ENCODE measurements at places on chromosomes 11 and 22.

GRCh38 chr11:92828556-92828955, 140.9 kb upstream of the MTNR1B start:
- no peak for DNase-seq

- no peak for DNase-seq
Observed at GRCh38 chr22:46668116-46668515, 47.9 kb downstream of the GRAMD4 start.

DNA sequence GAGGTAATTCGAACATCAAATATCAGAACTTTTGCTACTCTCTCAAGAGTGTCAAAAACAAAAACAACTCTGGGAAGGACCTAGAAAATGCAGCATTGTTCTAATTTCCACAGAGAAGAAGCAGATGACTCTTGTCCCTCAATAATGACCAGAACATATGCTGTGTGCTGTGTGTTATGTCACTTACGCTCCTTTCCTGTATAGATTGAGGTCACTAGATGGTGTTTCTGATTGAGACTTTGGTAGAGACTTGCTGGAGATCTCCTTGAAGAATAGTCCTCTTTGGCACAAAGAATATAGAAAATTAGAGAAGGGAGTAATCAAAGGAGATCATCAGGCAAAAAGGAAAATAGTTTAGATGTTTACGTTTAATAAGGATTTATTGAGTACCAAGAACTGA, 2.3 kb upstream of the SIK3 start:
- no peak for DNase-seq

GRCh38 chr22:39360242-39360641, 10.5 kb downstream of the SYNGR1 start:
- no peak for DNase-seq

- no peak for DNase-seq
Observed at GRCh38 chr11:64580412-64580811, 10.6 kb upstream of the SLC22A12 start.

- DNase-seq, result no peak
Observed at GRCh38 chr11:29978549-29978948, 38.3 kb downstream of the KCNA4 start.

- DNase-seq, result no peak
Observed at GRCh38 chr11:32385998-32386397, 49.3 kb downstream of the WT1 start.

All from stimulated activated CD8-positive, alpha-beta memory T cell treated with anti-CD3 and anti-CD28 coated beads, Interleukin-15, amount 100 ng/mL, for 1 hour (primary cell).